ENCODE measurements at places on chromosomes 3 and 15.

DNA sequence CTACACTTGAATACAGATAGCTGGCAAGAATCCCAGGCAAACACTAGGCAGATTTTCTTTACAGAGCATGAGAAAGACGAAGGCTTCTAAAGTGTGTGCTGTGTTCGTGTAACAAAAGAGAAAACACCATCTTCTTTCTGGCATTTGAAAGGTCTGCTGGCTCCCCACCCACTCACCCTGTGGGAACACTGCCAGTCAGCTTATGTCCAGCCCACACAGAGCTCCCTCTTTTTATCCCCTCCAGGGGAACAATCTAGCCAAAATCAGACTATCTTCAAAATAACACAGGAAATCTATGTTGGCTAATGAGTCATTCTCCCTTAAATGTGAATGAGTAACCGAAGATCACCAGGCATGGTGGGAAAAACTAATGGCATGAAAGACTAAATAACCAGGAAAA lies 45.6 kb upstream of the PAQR5 start:
- DNase-seq = no peak

GRCh38 chr3:158680861-158681260 lies 8.4 kb upstream of the LXN start:
- no peak for DNase-seq

GRCh38 chr3:10779293-10779805 lies 36.7 kb upstream of the SLC6A11 start:
- DNase-seq = no peak

GRCh38 chr3:114481113-114481512 lies 187.3 kb downstream of the TIGIT start:
- DNase-seq = no peak

DNA sequence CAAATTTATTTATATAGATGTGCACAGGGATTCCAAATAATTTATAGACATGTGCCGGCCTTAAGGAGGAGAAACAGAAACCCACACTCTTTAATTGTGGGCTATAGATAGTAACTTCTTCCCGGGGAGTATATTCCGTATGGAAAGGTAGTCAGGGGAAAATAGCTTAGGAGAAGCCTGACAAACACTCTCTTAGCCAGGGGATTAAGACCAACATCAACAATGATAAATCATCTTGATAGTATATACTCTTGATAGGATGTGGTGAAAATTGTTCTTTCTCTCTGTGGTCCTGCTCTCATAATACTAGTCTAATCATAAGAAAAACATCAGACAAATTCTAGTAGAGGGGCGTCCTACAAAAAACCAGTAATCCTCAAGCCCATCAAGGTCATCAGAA lies 8.2 kb upstream of the BCL6 start:
- DNase-seq = no peak

DNA sequence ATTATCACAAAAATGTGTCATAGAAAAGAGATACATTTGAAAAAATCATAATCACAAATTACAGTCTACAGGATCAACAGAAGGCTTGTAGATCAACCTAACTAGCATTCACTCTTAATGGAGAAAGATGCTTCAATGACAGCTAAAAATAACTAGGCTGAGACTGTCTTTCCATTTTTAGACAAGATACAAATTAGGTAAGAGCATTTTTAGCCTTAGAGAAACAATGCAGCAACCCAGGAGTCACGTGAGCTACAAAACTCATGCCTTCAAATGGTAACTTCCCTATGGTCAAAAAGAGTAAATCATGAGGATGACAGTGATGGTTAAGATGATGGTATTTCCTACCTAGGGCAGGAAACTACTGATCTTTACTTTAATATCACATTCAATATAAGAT lies 415.4 kb downstream of the MAGI1 start:
- DNase-seq = no peak

DNA sequence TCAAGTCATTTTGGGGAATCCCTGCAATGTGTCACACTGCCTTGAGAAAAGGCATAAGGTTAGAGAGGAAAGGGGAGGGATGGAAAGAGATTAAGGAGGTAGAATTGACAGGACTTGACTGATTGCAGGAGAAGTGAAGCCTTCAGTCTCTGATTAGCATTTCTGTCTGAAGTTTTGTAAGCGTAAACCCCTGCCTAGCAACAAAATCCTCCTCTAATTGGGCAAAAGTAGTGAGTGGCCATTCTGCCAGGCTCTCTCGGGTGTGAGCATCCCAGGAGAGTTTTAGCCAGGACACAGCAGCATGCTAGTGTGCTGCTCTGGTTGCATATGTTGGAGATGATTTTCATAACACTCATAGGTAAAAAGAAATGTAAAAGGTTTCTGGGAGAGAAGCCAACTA lies 117.0 kb upstream of the MRPL3 start:
- DNase-seq = no peak

- DNase-seq = no peak
These were observed 223.2 kb upstream of the THBS1 start for GRCh38 chr15:39357480-39358268.

GRCh38 chr15:80240276-80240675 lies 11.7 kb downstream of the CTXND1 start:
- no peak for DNase-seq

DNA sequence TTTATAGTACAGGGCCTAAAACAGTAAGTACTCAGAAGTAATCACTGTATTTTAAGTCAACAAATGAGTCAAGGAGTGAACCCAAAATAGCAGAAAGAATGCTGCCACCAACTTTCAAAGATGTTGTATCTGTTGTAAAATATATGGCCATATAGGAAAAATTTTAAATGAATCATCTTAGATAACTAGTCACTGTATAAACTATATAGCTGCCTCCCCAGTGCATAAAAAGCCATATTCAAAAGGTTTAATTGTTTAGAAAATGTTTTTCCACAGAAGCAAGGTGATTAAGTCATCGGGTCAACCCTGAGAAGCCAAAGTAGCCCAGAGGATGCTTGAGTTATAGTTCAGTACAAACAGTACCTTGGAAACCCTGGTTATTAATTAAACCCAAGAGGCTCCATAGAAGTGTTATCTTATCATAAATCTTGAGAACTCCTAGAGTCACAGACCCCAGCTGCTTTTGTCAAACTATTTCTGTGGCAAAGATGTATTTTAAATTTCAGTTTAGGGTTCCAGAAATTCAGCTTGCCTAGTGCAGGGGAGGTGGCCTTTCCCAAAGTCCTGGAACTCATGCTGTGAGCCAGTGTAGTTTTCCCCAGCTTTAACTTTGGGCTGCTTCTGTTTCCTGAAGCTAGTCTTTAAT lies 39.2 kb downstream of the MBNL1 start:
- DNase-seq = no peak

DNA sequence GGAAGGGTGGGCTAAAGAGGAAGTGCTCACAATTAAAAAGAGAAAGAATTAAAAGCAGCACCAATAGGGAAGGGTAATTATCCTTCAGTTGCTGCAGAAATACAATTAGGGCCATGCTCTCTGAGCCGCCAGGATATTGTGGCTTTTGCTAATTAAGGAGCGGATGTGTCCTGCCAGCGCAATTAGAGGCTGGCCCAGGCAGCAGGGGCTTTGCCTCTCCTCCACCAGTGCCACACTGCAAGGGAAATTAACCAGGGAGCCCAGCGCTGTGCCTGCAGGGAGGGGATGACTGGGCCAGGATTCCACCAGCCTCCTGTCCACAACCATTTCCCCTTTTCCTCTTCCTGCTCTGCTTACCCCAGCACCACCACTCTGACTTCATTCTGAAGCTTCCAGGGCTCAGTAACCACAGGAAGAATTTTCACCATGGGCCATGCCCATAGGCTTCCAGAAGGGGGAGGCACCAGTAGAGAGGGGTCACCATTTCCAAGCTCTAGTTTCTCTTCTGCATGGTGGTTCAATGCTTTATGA lies 10.4 kb upstream of the AEN start:
- DNase-seq = no peak

GRCh38 chr15:37046876-37047614 lies 53.3 kb downstream of the MEIS2 start:
- DNase-seq = no peak

DNA sequence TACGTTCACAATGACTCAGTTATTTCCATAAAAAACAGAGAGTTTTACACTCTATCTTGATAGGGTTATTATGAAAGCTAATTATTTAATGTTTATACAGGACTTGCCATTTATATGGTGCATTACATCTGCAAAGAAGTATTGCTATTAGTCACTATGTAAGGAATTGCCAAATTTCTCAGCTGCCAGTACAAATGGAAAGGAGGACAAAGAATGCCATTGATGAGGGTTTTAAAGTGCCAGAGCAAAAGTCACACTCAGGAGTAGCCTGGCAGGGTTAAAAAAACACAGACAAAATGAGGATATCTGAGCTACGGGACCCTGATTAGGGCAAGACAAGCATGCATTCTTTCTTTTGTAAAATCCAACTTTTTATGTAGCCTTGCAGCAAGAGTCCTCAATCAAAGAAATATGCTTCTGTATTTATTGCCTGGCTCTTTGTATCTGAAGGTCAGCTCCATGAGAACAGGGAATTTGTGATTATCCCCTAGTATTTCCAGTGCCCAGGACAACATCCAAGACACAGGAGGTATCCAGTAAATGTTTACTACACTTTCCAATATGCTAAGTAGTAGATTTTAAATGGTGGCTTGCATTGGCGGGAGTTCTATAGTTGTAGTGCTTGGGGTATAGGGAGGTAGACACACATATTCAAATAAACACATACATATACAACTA lies 1013.6 kb downstream of the ROBO1 start:
- DNase-seq = peak; percentile 94

DNA sequence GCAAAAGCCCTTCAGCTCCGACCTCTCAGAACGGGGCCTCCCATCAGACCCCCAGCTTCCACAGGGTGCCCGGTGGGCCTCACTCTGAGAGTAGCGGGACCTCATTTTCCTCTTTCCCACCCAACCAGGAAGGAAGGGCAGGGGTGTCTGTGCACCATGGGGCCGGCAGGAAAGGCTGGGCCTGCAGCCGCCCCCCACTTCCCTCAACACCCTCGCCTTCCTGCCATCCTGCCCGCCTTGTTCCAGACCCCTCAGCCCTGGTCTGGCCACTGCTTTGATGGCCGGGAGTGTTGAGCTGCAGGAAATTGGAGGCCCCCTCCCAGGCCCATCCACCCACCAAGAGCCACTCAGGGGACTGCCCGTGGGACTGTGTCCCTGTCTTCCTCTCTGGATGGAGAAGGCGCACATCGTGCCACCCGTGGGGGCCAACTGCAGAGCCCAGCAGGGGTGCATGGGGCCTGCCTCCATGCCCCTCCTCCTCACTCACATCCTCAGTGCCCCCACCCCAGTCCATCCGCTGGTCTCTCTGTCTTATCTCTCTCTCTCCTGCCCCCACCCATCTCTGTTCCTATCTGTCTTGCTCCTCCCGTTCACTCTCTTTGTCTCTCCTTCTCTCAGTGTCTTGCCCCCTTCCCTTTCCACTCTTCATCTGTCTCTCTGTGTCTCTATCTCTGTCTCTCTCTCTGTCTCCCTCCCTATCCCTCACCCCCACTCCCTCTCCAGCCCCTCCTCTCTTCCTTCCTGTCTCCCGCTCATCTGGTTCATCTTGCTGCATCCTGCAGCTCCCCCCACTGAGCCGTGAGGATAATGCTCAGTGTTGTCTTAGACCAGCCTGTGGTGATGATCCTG lies 1.8 kb upstream of the PLXND1 start:
- peak; percentile 78 for DNase-seq

- DNase-seq = no peak
These were observed 22.5 kb downstream of the LRRC28 start for GRCh38 chr15:99273801-99274200.

DNA sequence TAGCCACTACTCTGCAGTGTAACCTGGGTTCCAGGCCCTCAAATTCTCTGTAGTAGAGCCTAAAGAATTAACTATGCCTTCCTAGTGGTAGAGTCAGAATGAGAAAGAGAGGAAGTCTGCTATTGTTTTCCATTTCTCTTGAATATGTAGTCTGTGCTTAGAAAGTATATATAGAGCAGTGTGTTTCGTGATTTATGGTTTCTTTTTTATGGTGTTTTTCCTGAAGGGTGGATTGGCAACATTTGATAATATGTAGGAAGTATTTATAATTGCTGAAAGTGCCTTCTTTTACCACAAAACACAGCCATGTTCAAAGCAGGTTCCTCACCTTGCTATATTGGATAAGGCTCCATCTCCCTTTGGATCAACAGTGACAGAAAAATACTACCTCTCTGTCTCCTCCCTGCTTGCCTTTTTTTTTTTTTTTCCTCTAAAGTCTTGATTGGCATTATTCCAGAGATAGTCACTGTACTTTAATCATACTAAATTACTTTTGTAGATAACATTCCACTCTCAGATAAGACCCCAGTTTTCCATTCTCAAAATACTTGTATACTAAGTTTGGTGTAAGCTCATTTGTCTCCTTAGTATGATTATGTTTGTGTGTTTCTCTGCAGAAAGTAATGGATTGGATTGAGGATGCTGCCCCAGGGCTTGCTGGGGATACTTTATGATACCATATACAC lies 47.8 kb downstream of the IQGAP1 start:
- DNase-seq = no peak

DNA sequence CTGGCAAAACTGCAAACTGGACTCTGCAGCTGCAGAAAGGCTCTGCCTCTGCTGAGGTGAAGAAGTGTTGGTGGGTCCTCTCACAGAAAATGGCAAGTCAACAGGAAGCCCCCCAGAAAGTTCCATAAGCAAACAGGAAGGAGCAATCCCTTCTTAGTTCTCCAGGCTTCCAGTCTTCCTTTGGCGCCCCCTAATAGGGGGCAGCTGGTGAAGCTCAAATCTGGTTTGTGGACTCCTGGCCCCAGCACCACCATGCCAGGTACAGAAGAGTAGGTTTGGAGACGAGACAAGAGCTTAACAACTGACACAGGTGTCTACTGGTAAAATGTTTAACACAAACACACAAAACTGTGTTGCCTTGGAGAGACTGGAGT lies 35.5 kb downstream of the LEO1 start:
- no peak for DNase-seq

- no peak for DNase-seq
These were observed 669.7 kb downstream of the ROBO1 start for GRCh38 chr3:79097964-79098660.

- no peak for DNase-seq
These were observed 9.1 kb downstream of the THRB start for GRCh38 chr3:24485511-24485910.

DNA sequence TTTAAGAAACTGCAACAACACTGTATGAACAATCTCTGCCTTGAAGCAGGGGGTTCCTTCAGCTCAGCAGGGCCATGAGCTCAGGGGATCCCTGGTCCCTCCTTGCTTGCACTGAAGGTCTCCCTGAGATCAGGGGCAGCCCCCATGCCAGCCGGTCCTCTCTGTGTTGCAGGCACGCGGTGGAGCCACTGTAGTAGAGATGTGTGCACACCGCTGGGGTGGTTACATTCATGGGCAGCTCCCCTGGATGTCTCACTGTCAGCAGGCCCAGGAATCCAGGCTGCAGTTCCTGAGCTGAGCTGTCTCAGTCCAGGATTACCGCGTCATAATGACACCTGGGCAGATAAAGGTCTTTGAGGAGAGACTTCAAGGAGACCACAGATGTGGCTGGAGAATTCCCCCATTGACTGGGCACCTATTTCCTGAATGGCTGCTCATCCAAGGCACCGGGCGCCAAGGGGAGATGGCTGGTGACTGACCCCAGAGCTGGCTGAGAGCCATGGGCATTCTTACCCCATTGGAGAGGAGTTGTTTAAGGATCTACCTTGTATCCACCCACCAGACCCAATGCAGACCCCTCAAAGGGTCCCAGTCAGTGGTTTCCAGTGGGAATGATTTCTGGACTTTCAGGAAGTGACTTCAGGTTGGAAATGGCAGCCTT lies 10.4 kb upstream of the KLF13 start:
- DNase-seq = no peak

GRCh38 chr15:64883100-64883581 lies 28.6 kb upstream of the ANKDD1A start:
- DNase-seq = no peak

- no peak for DNase-seq
These were observed 1208.5 kb downstream of the NSUN3 start for GRCh38 chr3:95271395-95271794.

- DNase-seq = no peak
These were observed 22.8 kb downstream of the CHST2 start for GRCh38 chr3:143142354-143142753.

All from pons (tissue), 1 donor.